ENCODE measurements at places on chromosomes 11 and 22. TPM values are rescaled to one million over a fixed set of nuclear protein-coding genes. Genes with fewer than 3 reads are reported as not detected.

GRCh38 chr11:122354025-122354697 is 238.1 kb upstream of the BLID start:
- no peak overlapping the region for H3K4me3 ChIP-seq
- H3K27me3 ChIP-seq = no peaks in the 10 kb centered on the region
- DNase-seq = no peak
- no peak overlapping the region for H3K27ac ChIP-seq
- H3K4me1 ChIP-seq = no peaks in the 10 kb centered on the region
- H3K36me3 ChIP-seq = no peaks in the 10 kb centered on the region

DNA sequence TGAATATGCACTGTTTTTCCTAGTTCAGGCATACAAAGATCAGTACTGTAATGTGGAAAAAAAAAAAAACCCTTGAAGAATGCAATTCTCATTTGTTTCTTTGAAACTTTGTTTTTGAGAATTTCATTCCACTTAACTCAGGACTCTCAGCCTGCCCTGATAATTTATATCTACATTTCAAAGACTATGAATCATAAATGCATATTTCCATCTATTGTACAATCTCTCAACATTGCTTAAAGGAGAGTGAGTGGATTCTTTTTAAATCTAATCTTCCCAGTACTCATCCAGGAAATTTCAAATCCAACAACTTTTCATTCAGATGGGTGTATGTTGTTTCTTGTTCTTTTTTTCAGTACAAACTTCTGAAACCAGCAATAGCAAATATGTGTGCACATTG is 322.2 kb upstream of the DDI1 start:
- H3K27me3 ChIP-seq = no peaks in the 10 kb centered on the region
- H3K4me1 ChIP-seq = no peaks in the 10 kb centered on the region
- H3K36me3 ChIP-seq = no peaks in the 10 kb centered on the region

DNA sequence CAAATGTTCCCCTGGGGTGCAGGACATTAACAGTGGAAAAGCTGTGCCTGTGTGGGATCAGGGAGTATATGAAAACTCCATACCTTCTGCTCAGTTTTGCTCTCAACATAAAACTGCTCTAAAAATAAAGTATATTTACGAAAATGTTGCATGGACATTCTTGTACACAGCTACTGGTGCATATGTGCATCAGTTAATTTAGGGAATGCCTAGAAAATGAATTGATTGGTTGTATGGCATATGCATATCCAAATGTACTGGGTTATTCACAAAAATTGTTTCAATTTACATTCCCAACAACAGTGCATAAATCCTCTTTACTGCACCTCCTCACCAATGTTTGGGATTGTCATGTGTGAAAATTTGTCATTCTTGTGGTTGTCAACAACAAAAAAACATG is 251.1 kb upstream of the MPPED2 start:
- DNase-seq = no peak
- no peak overlapping the region for H3K27ac ChIP-seq
- no peak overlapping the region for H3K4me3 ChIP-seq
- H3K4me1 ChIP-seq = no peaks in the 10 kb centered on the region
- H3K27me3 ChIP-seq = no peaks in the 10 kb centered on the region

Gene CHRDL2
- 0.15 TPM for total RNA-seq

GRCh38 chr11:101516546-101516945 is 67.3 kb downstream of the TRPC6 start:
- no peaks in the 10 kb centered on the region for H3K36me3 ChIP-seq
- no peak overlapping the region for H3K4me3 ChIP-seq
- H3K27me3 ChIP-seq = peaks cover 5% of the 10 kb centered on the region
- no peak for DNase-seq
- no peak overlapping the region for H3K27ac ChIP-seq
- H3K4me1 ChIP-seq = no peaks in the 10 kb centered on the region

DNA sequence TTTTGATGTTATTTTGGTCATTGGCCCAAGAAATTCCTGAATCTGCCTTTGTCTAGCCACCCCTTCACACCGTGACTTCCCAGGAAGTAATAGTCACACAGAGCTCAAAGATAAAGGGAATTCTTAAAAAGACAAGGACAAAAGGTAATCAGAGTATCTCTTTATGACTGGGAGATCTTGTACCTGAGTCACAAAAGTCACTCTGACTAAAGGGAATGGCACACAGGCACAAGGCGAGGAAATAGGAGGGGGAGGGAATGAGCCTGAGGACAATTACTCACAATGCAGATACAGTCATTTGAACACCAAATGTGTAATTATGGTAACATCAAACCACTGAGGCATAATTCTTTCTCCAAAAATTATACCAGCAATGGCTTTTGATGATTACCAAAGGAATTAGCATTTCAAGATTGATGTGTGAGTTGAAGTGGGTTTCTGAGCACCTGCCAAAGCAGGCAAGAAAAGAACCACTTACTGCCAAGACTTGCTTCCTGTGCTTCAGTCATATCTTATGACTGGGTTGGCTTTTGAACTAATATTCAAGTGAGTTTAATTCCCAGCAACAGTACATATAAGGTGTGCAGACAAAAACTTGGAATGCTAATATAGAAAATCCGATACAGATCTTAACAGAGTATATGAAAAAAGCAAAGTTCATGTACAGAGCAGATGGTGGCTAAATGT is 856.4 kb downstream of the LRRC4C start:
- H3K27ac ChIP-seq = no peak overlapping the region
- no peaks in the 10 kb centered on the region for H3K4me1 ChIP-seq
- peak; percentile 8 for DNase-seq
- no peaks in the 10 kb centered on the region for H3K36me3 ChIP-seq

DNA sequence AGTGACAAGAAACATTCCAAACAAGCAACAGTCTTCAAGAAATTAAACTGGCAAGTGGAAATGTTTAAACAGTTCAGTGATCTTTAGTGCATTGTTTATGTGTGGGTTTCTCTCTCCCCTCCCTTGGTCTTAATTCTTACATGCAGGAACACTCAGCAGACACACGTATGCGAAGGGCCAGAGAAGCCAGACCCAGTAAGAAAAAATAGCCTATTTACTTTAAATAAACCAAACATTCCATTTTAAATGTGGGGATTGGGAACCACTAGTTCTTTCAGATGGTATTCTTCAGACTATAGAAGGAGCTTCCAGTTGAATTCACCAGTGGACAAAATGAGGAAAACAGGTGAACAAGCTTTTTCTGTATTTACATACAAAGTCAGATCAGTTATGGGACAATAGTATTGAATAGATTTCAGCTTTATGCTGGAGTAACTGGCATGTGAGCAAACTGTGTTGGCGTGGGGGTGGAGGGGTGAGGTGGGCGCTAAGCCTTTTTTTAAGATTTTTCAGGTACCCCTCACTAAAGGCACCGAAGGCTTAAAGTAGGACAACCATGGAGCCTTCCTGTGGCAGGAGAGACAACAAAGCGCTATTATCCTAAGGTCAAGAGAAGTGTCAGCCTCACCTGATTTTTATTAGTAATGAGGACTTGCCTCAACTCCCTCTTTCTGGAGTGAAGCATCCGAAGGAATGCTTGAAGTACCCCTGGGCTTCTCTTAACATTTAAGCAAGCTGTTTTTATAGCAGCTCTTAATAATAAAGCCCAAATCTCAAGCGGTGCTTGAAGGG is 6.0 kb downstream of the MALAT1 start:
- DNase-seq = no peak
- H3K4me1 ChIP-seq = peaks cover 27% of the 10 kb centered on the region
- H3K4me3 ChIP-seq = peak overlapping the region; percentile 78
- H3K27me3 ChIP-seq = no peaks in the 10 kb centered on the region

Gene IFITM10
- 18.0 TPM for total RNA-seq

Gene DSCAML1
- 1.6 TPM for total RNA-seq

Gene P2RX3
- not detected for total RNA-seq

Gene CHRNA10
- 6.8 TPM for total RNA-seq

GRCh38 chr11:70082829-70083228 is 4.7 kb downstream of the ANO1 start:
- H3K27ac ChIP-seq = no peak overlapping the region
- peaks cover 9% of the 10 kb centered on the region for H3K27me3 ChIP-seq
- no peak for DNase-seq
- no peaks in the 10 kb centered on the region for H3K4me1 ChIP-seq
- H3K4me3 ChIP-seq = no peak overlapping the region

Gene ACRV1
- total RNA-seq = 0.26 TPM

Gene TRIM49
- not detected for total RNA-seq

Data from Panc1 (cell line).